ENCODE measurements at places on chromosomes 11 and 22. TPM values are rescaled to one million over a fixed set of nuclear protein-coding genes. Genes with fewer than 3 reads are reported as not detected.

The ZBTB3 gene
- total RNA-seq, result 10.5 TPM

The DSCAML1 gene
- 2.0 TPM for total RNA-seq

The MMP12 gene
- 3.8 TPM for total RNA-seq

The IL17REL gene
- not detected for total RNA-seq

The MRGPRF gene
- 48.5 TPM for total RNA-seq

All from urinary bladder (tissue), 4 donors.